ENCODE measurements at places on chromosomes 4 and X.

GRCh38 chrX:10629905-10630304 is 9.5 kb upstream of the MID1 start:
- no peak for DNase-seq

- no peak for DNase-seq
Observed at GRCh38 chrX:31384471-31384870, 312.6 kb upstream of the FTHL17 start.

DNA sequence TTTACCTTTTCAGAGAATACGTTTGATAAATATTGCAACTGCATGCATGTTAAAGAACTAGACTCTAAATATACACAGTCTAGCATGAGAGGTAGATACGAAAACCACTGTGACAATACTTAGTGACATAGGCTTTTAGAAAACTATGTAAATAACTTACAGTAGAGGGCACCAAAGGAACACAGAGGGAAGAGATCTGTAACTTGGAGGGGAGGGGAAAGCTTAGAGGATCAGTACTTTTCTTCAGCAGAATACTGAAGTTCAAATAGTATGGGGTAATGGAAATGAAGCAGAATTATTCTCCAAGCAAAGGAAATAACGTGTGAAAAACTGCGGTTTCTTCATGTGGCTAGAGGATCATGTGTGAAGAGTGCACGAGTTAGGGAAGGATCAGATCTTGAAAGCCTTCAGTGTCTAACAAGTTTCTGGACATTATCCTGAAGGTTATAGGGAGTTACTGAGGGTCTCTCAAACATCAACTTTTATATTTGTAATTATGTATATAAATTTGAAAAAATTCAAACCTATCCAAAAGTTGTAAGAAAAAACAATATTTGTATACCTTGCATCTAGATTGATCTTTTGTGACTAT is 264.3 kb downstream of the NPFFR2 start:
- no peak for DNase-seq

DNA sequence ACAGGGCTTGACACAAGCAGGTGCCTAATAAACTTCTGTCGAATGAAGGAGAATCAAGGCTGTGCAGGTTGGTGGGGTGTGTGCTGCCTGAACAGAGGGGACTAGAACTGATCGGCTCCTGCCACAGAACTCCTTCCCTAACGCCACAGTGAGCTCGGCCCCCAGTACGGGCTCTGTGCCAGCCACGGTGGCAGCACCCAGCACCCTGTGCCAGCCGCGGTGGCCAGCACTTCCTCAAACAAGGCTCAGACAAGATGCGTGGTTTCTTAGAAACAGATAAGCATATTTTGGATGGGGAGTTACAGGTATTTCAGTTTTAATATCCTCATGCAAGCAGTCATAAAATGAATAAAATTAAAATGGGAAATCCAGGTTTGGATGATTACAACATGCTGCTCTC is 26.0 kb upstream of the C4orf50 start:
- no peak for DNase-seq

GRCh38 chrX:139801397-139801813 is 93.4 kb upstream of the MCF2 start:
- DNase-seq, result no peak

- DNase-seq, result no peak
Observed at GRCh38 chr4:179601671-179602070, 2159.4 kb upstream of the AGA start.

- DNase-seq, result no peak
Observed at GRCh38 chr4:153521999-153522801, 56.0 kb downstream of the TMEM131L start.

DNA sequence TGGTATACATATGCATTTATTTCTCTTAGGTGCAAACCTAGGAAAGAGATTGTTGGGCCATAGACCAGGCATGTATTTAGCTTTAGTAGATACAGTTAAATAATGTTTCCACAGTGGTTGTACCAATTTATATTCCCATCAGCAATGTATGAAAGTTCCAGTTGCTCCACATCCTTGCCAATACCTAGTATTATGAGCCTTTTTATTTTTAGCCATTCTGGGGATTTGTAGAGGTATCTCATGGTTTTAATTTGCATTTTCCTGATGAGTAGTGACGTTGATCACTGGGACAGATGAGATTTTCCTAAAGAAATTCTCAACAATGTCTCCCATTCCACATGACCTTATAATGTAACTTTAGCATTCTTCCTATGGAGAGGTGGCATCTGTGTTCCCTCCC is 56.9 kb downstream of the SUPT20HL2 start:
- no peak for DNase-seq

- no peak for DNase-seq
Observed at GRCh38 chrX:66021401-66021764, 18.5 kb downstream of the VSIG4 start.

DNA sequence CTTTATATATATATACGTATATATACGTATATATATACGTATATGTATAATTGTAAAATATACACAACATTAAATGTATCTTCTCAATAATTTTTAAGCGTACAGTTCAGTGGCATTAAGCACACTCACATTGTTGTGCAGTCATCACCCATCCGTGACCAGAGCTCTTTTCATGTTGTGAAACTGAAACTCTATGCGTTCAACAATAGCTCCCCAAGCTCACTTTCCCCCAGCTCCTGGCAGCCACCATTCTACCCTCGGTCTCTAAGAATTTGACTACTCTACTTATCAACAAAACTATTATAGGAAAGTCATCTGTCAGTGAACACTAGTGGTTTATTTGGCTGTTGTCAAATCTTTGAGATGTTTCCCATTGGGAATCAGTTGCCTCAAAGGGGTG is 621.8 kb upstream of the GALNT7 start:
- DNase-seq, result no peak

Measured in D721Med (cell line).